Right renal cortex interstitium (tissue), 3 donors: ENCODE measurements at places on chromosomes 12 and 14. TPM values are rescaled to one million over a fixed set of nuclear protein-coding genes. Genes with fewer than 3 reads are reported as not detected.

DNA sequence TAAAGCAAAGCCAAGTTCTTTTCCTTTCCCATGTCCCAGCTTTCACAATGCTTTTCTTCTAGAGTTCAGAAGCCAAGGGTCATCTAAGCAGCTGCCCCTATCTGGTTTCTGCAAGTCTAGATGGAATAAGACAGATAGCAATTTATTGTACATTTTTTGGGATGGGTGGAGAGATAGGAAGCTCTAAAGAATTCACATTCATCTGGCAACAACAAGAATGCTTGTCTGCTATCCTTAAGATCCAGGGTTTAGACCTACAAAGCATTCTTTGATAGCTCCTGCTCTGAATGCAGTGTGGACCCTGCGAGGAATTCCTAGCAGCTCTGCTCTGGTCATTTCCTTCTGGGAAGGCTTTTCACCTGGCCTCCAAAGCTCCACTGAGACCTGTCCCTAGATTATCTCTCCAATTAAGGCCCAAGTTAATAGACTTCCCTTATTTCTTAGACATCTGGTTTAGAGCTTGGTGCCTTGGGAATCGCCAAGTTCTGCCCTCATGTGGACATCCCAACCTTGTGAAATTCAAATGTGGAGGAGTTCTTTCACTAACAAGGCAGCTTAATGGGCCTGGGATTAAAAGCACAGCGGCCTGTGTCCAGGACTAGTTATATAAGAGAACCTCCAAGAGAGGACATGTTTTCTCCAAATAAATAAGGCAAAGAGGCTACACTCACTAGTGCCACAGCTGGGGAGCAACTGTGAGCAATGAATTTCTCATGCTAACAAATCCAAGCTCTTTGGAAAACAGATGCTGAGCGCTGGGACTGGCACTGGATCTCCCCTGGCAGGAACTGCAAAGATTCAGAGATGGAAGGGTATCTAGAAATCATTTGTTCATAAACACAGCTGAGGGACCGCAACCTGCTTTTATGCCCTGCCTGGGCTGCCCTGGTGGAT lies 384.5 kb upstream of the DDHD1 start:
- DNase-seq: no peak

DNA sequence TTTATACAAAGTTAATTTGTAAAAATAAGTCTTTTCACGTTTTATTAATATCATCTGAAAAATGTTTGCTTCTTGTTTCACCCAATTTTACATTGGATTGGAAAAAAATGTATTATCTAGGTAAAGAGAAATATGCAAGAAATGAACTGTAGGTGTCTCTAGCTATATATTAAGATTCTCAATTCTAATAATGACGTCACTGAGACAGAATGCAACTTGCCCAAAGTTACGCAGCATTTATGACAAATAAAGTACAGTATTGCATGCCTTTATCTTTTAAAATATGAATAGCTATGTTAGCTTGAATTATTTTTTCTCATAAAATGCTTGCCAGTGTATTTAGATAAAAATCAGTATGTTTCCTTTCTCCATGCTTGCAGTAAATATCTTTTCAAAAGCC lies 728.8 kb downstream of the RERGL start:
- DNase-seq: no peak

TRPV4 gene
- polyA plus RNA-seq: 11.2 TPM

ITPR2 gene
- 13.1 TPM for polyA plus RNA-seq

- DNase-seq: no peak
Observed at GRCh38 chr12:121764808-121765207, 28.7 kb downstream of the RHOF start.

DNA sequence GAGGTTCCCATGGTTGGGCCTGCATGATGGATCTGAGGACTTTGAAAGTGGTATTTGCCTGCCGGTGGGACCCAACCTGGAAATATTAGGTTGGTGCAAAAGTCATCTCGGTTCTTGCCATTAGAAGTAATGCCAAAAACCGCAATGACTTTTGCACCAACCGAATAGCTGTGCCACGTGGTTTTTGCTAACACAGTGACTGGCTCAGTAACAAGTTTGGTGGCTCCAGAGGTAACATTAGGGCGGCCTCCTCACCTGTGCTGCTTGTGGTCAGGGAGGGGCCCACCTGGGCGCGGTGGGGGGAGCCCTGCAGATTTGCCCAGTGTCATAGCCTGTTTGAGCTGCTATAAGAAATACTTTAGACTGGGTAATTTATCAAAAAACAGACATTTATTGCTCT lies 1.8 kb downstream of the BDKRB2 start:
- no peak for DNase-seq

DNA sequence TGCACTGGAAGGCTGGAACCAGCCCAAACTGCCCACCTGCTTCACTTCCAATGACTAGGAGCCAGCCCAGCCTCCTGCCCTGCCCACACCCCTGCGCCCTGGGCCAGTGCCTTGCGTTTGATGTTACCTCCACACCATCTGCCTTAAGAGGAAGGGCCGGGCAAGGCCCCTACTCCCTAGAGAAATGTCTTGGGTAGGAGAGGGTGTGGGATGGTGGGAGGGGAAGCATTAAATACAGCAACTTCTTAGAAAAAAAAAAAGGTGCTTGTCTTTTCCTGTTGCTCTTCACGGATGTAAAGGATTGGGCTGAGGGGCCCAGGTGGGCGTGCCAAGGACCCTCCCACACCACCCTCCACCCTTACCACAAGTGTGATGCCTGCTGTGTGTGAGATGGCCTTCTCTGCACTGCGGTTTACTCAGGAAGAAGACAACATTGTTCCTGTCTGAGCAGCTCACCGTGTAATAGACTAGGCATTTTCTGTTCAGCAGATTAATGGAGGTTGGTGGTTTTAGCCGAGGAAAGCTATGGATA lies 99.9 kb downstream of the NINJ2 start:
- no peak for DNase-seq

SLC5A8 gene
- polyA plus RNA-seq: 37.2 TPM

DNA sequence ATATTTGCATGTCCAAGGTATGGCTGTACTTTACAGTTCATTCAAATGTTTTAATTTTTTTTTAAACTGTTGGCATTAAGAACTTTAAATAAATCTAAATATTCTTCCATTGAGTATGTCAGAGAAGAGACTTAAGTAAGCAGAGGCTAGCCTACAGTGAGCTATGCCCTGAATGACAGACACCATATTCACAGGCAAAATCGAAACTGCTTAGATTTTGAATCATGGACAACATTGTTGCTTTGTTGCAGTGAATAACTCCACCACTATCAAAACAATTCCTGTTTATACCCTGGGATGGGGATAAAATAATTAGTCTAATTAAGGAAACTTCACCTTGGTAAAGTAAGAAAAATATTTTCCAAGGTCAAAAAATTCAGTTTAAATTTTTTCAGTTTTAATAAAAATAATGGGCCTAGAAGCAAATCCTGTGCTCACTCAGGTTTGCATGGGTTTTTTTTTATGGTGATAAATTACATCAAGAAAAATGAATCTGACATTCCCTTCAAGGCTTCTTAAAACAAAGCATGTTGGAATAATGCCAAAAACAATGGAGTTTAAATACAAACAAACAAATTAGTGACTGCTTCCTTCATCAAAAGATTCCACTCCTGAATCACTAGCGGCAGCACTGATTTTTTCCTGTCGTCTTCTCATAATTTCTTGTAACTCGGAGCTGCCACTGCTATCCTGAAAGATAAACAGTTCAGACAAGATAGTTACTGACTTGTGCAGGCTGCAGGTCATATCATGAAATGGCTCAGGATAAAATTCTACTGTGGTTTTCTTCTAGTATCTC lies 168.2 kb downstream of the EPS8 start:
- no peak for DNase-seq

DNA sequence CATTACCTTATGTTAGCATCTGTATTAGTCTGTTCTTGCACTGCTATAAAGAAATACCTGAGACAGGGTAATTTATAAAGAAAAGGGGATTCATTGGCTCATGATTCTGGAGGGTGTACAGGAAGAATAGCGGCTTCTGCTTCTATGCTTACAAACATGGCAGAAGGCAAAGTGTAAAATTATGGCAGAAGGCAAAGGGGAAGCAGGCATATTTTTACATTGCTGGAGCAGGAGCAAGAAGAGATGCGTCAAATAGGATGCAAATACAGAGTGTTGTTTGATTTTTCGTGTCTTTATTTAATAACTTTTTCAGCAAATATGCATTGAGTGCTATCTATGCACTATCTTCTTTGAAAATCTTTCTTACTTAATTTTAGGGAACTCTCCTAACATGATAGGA lies 210.7 kb upstream of the SSTR1 start:
- no peak for DNase-seq

DNA sequence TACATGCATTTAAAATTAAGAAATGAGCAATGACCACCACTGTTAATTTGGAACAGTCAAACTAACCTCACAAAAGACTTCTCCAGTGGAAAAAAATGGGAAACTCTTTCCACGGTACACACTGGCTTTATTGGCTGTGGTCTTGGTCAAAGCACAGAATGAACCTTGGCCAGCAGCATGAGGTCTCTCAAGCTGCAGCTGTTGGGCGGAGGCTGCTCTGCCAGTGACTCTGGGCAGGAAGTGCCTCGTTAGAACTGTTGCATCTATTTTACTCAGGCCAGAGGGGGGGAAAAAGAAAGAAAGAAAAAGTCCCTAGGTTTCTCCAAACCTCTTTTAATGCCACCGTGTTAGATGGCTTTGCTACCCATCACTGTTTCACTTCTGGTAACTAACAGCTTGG lies 279.8 kb upstream of the DIO2 start:
- no peak for DNase-seq

PARPBP gene
- polyA plus RNA-seq: 14.1 TPM

GRCh38 chr14:36509069-36509917 lies 10.7 kb downstream of the NKX2-1 start:
- DNase-seq: no peak

INF2 gene
- 34.1 TPM for polyA plus RNA-seq

DNA sequence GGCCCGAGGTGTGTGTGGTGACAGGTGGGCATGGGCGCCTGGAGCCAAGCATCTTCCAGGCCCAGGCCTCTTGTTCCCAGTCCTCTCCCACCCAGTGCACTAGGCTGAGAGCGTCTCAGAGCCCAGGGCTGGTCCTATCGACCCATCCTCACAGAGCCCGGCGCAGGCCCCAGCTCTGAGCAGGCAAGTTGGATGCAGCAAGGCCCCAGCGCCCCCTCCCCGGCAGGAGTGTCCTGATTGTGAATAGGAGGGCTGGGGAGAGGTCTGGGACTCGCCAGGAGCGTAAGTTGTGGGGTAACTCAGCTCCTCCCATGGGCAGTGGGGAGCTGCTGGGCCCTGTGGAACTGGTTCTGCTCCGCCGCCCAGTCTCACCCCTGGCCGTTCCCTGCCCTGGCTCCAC lies 26.3 kb downstream of the CALM1 start:
- no peak for DNase-seq

DIO3 gene
- polyA plus RNA-seq: 0.11 TPM

PIK3C2G gene
- 5.1 TPM for polyA plus RNA-seq

SLC25A21 gene
- polyA plus RNA-seq: 3.4 TPM

GRCh38 chr12:93032758-93033157 lies 103.7 kb upstream of the EEA1 start:
- no peak for DNase-seq

- no peak for DNase-seq
Observed at GRCh38 chr12:95231190-95231589, 13.6 kb downstream of the VEZT start.

GRCh38 chr12:50127546-50127945 lies 15.5 kb downstream of the COX14 start:
- DNase-seq: no peak

SYT1 gene
- 21.8 TPM for polyA plus RNA-seq

GRCh38 chr12:32768518-32768917 lies 12.8 kb upstream of the YARS2 start:
- no peak for DNase-seq

DNA sequence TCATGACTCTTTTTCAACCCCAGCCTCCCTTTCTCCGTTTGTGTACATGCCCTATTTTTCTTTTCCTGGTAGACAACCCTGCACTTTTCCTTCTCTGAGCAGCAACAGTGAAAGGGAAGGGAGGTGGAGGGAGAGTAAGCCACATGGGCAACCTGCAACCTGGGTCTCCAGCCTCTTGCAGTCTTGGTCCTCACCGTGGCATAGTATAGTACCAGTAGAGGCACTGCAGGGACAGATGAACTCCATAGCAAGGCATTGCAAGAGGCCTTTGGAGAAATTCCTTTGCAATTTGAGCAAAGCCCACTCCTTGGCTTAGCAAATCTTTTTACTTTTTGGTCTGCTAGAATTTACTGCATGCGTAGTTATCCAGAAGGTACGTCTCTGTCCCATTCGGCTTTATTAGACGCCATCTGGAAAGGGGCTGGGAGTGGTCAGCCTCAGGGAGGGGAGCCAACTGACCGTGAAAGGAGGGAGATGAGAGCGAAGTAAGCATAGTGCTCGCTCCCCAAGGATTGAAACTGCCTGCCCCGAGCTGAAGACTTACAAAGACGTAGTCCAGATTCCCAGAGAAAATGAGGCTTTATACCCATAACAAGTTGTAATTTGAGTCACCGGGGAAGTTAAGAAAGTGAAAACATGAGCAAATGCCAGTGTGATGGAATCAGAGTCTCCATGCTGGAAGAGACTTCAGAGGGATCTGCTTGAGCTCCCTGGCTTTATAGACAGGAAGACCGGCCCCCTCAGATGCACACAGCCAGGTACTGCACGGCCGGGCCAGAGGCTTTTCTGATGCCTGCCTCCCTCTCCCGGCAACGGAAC lies 332.0 kb downstream of the CACNA1C start:
- peak; percentile 14 for DNase-seq

DNA sequence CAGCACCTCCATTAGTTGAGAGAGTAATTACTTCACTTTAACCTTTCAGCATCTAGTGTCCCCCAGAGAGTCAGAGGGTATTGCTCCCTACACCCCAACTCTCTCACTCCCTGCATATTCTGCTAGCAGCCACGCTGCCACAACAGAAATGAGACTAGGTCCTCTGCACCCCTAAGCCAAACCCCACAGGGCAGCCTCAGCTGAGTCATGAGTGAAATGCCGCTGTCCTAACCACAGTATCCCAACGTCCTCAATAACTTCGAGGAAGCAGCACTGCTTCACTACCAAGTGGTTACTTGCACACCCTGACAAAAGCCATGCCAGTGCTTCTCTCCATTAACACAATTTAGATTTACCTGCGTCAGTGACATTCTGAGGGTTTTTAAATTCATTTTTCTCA lies 6.9 kb upstream of the LYZ start:
- no peak for DNase-seq

DNA sequence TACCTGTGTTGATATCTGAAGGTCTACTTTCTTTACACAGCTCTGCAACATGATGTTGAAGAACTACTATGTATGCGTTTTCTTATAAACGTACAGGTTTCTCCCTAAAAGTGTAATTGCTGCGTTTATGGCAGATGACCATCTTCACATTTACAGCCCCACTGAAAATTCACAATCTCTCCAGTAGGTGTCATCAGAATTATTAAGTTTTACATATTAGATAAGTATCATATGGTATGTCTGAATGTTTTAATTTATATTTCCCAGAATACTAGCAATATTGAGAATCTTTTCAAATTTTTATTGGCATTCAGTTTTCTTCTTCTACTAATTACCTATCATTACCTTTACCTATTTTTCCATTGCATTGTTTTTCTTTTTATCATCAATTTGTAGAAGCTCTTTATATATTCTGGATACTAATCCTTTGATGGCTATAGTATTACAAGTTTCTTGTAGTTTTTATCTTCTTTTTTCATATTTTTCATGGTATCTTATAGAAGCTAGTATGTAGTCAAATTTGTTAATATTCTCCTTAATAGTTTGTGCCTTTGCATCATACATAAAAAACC lies 123.5 kb downstream of the CAPZA3 start:
- no peak for DNase-seq
